ENCODE measurements at places on chromosomes 1 and 21. TPM values are rescaled to one million over a fixed set of nuclear protein-coding genes. Genes with fewer than 3 reads are reported as not detected.

GRCh38 chr1:65266476-65266875 lies 42.9 kb upstream of the DNAJC6 start:
- DNase-seq = no peak

DNA sequence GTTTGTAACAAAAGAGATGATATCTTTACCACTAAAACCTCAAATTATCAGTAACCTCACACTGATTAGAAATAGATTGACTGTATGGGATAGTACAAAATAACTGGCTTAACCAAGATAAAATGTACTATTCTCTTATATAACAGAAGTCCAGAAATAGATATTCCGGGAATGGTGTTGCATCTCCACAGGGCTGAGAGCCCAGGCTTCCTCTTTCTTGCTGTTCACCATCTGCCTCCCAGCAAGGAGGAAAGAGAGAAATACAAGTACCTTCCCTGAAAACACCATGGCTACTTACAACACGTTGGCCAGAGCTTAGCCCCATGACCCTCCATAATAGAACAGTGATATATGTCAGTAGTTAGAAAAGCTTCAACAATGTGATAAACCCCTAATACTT lies 47.0 kb upstream of the KCNK1 start:
- no peak for DNase-seq

GRCh38 chr1:204493145-204493983 lies 1.2 kb downstream of the PIK3C2B start:
- no peak for DNase-seq

DNA sequence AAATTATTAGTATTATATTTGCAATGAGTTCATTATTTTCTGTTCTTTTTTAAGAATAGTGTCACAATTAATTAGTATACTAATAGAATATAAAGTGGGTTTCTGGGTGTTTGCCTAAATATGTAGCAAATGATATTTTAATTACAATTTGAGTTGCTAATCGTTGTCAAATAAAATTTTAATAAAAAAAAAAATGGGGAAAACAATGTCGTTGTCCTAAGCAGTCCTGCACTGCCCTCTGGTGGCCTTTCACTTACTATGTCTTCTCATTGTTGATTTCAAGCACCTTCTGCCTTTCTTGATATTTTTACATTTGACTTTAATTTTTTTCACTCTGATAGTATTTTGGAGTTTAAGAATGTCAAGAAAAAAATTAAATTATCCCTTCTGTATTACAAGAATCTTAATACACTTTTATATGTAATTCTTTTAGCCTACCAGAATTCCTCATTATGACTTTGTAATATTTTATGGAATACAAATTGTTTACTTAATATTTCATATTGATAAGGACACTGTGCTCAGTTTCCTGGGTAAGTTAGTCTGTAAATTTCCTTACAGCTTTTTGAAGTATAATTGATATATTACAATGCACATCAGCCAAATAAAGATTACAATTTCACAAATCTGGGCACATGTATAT lies 104.5 kb upstream of the FMN2 start:
- DNase-seq = no peak

- no peak for DNase-seq
Measured at GRCh38 chr1:40405812-40406211, 32.3 kb downstream of the SMAP2 start.

DNA sequence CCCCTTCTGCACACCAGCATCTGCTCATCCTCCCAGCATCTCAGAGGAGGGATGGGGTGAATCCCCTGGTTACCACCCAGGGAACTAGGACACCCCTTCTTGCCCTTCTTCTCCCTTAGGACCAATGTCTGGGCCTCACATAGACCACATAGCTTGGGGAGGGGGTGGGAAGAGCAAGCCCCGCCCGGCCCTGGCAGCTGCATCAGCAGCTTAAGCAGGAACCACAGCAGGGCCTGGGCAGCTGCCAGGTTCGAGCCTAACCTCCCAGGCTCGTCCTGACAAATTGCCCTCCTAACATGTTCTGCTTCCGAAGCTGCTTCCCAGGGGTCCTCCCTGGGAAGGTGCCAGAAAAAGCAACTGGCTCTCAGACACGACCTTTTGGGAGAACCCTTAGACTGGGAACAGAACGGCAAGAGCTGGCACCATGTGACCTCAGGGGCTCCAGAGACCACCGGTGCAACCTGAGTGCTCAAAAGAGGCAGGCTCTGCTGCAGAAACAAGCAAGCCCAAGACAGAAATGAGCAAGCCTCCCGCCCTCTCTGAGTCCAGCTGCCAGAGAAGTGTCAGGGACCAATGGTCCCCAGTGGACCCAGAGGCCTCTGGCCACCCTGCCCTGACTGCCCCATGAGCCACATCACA lies 18.4 kb upstream of the CLSTN1 start:
- no peak for DNase-seq

- DNase-seq = no peak
Measured at GRCh38 chr1:175877939-175878737, 134.7 kb upstream of the TNR start.

DNA sequence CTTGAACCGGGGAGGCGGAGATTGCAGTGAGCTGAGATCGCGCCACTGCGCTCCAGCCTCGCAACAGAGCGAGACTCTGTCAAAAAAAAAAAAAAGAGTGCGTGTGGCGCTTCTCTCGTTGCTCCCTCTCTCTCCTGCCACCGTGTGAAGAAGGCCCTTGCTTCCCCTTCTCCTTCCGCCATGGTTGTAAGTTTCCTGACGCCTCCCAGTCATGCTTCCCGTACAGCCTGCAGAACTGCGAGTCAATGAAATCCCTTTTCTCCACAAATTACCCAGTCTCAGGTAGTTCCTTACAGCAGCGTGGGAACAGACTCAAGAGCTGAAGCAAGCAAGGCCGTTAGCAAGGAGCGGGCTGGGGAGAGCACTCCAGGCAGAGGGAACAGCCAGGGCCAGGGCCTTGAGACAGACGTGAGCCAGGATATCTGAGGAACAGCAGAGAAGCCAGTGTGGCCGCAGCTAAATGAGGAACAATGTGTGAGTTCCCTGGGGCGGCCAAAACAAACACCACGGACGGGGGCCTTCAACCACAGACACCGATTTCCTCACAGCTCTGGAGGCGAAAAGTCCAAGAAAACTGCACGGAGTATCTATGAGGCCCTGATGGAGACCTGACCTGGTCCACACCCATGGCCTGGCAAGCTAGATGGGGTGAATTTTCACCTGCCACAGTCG lies 54.2 kb upstream of the ETS2 start:
- no peak for DNase-seq

DNA sequence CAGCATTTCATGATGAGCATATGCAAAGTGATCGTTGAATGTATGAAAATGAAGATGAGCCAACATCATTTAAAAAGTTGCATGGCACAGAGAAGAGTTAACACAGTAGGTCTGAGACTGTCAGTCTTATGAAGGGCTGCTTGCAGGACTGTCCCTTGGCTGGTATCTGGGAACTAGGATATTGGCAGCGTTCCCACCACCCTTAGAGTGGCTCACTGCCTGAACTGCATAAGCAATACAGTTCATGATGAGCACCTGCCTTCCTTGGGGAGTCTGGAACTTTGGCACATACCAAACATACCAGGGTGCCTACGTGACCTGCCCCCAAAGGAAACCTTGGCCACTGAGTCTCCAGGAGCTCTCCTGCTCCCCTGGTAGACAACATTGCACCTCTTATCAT lies 161.8 kb downstream of the DSCAM start:
- no peak for DNase-seq

DNA sequence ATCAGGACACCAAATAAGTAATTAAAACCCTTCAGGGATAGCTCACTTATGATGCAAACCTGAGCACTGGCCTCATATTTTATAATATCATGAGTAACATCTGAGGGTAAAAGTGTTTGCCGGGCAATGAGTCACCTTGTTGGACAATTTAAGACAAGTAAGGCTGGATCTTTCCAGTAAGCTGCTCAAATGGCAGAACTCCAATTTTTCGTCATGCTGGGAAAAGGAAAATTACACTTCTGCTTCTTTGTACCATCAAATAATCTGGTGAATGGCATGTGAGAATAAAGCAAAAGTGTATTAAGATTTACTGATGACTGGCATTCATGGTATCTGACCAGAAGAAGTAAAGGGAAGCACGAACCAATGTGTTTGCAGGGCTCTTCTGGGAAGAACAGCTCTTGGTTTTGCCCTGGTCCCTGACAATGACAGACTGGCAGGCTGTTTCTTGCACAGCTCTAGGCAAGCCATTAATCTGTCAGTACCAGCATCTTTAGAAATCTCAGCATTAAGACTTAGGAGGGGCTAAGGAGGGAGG lies 392.2 kb downstream of the VAV3 start:
- DNase-seq = no peak

DNA sequence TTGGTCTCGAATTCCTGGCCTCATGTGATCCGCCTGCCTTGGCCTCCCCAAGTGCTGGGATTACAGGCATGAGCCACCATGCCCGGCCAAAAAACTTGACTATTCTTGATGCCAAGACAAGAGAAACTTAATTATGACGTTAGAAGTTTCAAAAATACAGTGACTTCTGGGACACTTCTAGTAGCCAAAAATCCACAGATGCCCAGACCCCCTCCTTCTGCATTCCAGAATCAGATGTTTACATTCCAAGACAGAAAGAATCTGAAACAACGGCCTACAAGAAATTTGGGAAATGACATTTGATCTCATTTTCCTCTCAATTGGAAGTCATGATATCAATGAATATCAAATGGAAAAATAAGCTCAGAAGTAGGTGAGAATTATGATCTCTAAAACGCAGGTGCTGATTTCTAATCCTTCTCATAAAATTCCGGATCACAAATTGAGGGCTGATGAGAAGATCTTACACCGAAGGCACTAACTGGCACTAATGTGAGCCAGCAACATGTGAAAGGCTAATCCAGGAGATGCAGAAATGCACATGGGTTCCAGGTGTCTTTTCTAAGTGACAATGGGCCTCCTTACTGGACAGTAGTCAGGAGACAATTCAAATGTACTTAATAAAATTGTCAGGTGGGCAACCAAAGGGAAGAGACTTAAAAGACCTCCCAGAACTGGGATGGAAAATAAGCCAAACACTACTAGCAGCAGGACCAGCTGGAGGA lies 5.5 kb downstream of the RAB29 start:
- no peak for DNase-seq

DNA sequence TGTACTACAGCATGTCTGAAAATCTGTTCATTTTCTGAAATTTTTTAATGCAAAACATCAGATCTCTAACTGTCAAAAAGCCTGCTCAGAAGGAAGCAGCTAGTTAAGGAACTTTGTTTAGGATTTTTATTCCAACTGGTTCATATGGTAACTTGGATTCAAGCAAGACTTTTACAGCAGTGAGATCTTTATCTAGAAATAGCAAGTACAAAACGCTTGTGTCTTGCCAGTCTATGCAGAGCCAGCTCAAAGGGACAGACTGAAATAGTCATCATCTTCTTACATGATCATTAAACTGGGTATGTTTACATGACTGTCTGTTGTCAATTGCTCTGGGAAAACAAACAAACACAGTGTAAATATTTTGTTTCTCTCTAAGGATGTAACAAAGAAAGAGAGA lies 37.6 kb downstream of the DDAH1 start:
- DNase-seq = no peak

GRCh38 chr1:235138821-235139220 lies 10.2 kb upstream of the TOMM20 start:
- no peak for DNase-seq

PHLDA3 gene
- polyA plus RNA-seq = 11.7 TPM

PTCH2 gene
- 3.8 TPM for polyA plus RNA-seq

ZC3H12A gene
- 1.8 TPM for polyA plus RNA-seq

SPRR5 gene
- not detected for polyA plus RNA-seq

FCGR2B gene
- polyA plus RNA-seq = 0.38 TPM

Data from renal cortex interstitium (tissue), 15 donors.